CD4-positive, alpha-beta T cell treated with Interleukin-10 for 1 hour (primary cell): ENCODE measurements at places on chromosomes 12 and 14.

GRCh38 chr14:21510735-21511657 is at the start of gene METTL3:
METTL3 (minus strand) TSS chr14:21511340; CDS start chr14:21511223, 117 bp downstream.
- DNase-seq, result peak; percentile 97

GRCh38 chr12:45712319-45712718 is 17.2 kb upstream of the ARID2 start:
- DNase-seq, result no peak

GRCh38 chr14:77485901-77486678 is 12.5 kb downstream of the ISM2 start:
- DNase-seq, result no peak

DNA sequence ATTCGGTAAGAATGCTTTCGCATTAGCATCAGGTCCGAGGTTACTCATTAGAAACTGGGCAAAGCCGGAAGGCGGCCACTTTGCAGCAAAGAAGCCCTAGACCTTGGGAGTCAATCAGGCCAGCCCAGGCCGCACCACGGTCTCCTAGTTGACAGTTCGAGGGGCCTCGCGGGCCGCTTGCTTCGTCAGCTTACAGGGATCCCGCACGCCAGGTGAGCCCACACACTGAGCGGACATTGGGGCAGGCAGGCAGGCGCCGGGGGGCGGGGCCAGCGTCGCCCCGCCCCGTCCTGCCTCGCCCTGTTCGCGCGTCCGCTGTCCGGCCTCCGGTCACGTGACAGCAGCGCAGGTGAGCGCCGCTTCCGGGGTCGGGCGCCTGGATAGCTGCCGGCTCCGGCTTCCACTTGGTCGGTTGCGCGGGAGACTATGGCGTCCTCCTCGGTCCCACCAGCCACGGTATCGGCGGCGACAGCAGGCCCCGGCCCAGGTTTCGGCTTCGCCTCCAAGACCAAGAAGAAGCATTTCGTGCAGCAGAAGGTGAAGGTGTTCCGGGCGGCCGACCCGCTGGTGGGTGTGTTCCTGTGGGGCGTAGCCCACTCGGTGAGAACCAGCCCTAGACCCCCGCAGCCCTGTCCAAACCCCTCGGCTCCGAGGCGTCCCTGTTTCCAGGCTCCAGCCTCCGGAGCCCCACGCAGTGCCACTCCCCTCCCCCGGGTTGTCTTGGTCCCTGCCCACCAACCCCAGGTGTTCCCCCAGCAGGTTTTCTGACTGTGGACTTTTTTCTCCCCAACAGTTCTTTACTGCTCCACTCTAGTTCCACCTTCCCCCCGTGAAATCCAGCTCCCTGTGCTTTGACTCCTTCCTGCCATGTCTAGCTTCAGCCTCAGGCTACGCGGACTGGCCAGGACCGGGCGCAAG is at the start of gene PIP4K2C:
Gene PIP4K2C (plus strand): TSS at position 329 of the 918 bp plus-strand sequence. CDS start 98 bp downstream, at position 427.
- DNase-seq, result peak; percentile 86

GRCh38 chr12:51127050-51127729 is 43.8 kb upstream of the CSRNP2 start:
- no peak for DNase-seq

- DNase-seq, result no peak
Observed at GRCh38 chr12:54052438-54053002, 1.1 kb upstream of the HOXC4 start.

DNA sequence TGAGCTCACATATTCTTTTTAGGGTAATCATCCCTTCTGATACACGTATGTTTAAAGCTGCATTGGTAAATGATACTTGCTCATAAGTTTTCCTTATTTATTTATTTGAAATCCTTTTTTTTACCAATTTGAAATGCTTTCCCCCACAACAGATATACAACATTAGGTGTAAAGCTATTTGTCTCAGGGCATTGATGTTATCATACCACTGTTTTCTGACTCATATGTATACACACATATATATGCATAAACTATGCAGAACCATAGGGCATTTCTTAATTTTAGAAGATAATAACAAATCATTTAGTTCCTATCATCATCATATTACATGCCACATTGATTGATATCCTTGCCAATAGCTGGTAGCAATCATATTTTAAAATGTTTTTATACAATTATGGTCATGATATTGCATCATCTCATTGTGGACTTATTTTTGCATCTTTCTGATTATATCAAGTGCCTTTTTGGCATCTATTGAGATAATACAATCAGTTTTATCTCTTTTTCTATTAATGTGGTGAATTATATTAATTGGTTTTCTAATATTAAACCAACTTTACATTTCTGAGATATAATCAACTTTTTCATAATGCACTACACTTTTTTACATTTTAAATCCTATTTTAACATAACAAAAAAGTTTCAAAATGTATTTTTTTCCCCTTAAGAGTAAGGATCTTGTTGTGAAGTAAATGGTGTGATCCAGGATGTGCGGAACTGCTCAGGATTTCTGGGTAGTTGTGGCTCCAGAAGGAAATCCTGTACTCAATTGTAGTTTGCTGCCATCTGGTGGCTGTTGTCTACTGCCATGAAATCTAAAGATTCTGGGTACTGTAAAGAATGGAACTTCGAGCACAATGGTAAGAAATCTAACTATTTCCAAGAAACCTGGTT is 16.7 kb downstream of the OR9K2 start:
- peak; percentile 48 for DNase-seq

DNA sequence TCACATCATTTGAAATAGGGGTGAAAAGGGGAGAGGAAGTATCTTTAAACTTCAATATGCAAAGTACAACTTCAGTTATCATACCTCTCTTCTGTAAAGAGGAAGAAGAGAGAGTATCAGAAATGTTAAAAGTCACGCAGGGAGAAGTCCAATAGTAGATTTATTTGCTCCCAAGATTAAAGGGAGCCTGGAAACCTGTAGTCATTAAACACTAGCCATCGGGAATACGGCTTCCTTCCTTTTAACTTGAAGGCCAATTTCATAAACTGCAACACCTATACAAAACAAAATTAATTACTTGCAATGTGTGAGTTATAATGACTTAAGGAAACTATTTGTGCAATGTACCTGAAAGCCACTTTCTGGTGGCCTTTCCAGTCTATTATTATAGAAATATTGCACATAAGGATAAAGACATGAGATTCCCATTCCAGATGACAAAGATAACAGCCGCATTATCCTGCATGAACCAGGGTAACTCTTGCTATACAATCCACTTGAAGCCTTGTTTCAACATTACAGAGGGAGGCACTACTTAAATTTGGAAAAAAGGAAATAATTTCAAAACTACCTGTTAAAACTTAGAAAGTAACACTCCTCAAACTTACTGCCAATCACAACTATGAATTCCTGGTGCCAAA is 4.6 kb downstream of the BTG1 start:
- no peak for DNase-seq

DNA sequence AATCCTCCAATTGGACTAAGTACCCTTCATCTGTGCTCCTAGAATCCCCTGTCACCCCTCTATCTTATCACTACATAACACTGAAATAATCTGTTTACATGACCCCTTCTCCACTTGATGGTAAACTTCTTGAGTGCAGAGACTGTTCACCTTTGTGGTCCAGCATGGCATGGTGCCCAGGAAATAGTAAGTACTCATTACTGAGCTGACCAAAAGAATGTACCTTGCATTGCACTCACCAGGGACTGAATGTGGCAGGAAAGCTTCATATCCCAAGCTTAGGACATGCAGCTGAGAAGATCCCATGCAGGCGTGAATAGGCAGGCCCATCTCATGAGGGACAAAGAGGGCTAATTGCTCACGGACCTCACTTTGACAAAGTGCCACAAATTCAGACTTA is 1.4 kb upstream of the GARIN2 start:
- no peak for DNase-seq

GRCh38 chr12:1864456-1864855 is 44.1 kb downstream of the LRTM2 start:
- no peak for DNase-seq
